ENCODE measurements at places on chromosomes 6 and 20. TPM values are rescaled to one million over a fixed set of nuclear protein-coding genes. Genes with fewer than 3 reads are reported as not detected.
A peak's percentile ranks its signal among the peaks of the same experiment; 100 is the strongest.

The KIAA1755 gene
- total RNA-seq = not detected

GRCh38 chr6:11702089-11702488 lies 76.5 kb downstream of the ADTRP start:
- DNase-seq = no peak
- no peaks in the 10 kb centered on the region for H3K36me3 ChIP-seq
- no peaks in the 10 kb centered on the region for H3K27me3 ChIP-seq
- no peak overlapping the region for H3K4me3 ChIP-seq
- H3K4me1 ChIP-seq = peaks cover 13% of the 10 kb centered on the region

DNA sequence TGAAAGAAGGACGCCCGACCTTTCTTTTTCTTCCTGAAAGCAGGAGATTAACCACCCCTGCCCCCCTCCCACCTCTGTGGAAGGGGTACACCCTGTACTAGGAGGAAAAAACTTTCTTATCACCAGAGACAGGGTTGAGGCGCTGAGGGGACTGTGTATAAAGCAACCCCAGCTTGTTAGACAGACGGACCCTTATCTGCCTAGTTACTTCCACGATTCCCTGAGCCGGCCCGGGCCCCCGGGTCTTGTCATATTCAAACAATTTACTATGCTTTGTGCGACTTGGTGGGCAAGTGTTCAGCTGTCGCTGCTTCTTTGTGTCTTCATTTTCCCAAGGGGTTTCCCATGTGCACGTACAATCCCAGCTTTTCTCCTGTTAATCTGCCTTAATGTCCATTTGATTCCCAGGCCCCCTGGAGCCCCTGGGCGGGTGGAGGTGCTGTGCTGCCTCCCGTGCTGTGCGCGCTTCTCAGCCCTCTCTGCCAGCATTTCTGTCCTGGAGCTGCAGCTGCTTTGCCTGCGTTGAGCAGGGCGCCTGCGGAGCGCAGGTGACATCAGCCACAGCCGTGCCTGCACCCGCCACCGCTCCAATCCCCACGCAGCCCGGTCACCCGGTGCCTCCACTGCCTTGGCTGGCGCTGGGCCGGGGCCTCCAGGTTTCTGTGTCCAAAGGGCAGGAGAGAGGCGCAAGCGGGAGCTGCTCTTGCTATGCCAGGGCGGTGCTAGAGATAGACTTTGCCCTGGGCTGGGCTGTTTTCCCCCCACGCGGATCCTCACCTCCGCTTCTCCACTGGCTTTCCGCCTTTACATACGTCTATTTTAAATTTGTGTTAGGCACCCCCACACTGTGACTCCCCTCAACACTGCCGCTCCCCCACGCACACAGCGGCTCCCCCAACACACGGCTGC lies 96.2 kb downstream of the TTLL2 start:
- peaks cover 13% of the 10 kb centered on the region for H3K27me3 ChIP-seq
- DNase-seq = no peak
- no peaks in the 10 kb centered on the region for H3K4me1 ChIP-seq
- H3K4me3 ChIP-seq = no peak overlapping the region
- no peak overlapping the region for H3K27ac ChIP-seq

The OOEP gene
- not detected for total RNA-seq

The LY6G6F gene
- not detected for total RNA-seq

GRCh38 chr6:28814032-28814976 lies 109.5 kb downstream of the TRIM27 start:
- H3K27ac ChIP-seq = peak overlapping the region; percentile 71
- H3K4me1 ChIP-seq = peaks cover 6% of the 10 kb centered on the region
- H3K4me3 ChIP-seq = peak overlapping the region; percentile 56
- peaks cover 16% of the 10 kb centered on the region for H3K36me3 ChIP-seq

GRCh38 chr20:16437387-16437996 lies 135.8 kb downstream of the KIF16B start:
- H3K27ac ChIP-seq = no peak overlapping the region
- no peak for DNase-seq
- H3K27me3 ChIP-seq = no peaks in the 10 kb centered on the region
- H3K4me3 ChIP-seq = peak overlapping the region; percentile 50
- peaks cover 40% of the 10 kb centered on the region for H3K36me3 ChIP-seq

The CD93 gene
- total RNA-seq = 0.11 TPM

The METTL24 gene
- total RNA-seq = 1.2 TPM

DNA sequence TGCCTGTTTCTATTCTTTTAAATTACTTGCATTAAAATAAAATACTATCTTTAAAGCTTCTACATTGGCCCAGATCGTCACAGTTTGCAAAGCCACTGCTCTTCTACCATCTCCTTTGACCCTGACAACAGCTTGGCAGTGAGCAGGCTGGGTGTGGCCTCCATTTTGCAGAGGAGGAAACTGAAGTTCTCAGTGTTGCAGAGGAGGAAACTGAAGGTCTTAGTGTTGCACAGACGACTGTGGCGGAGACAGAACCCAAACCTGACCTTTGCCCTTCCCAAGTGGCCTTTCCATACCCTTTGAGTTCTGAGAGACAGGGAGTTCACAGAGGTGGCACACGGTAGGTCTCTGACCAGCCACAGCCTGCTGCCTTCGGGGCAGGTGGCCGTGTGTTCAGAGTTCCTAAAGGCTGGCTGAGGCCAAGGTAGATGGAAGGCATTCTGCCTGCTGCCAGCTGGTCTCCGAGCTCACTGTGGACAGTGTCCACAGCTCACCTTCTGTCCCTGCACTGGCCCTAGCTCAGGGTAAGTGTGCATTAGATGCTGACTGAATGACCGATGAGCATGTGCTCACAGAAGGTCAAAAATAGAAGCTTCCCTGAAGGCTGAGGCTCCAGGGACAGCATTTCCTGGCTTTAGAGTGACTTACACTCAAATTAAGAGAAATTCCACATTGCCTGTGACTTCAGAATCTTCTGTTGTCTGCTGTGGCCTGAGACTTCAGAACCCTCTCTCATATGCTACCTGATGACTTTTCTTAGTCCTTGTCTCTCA lies 113.5 kb upstream of the SLC24A3 start:
- H3K4me3 ChIP-seq = no peak overlapping the region
- H3K27me3 ChIP-seq = no peaks in the 10 kb centered on the region
- no peak for DNase-seq
- H3K4me1 ChIP-seq = peaks cover 3% of the 10 kb centered on the region
- no peak overlapping the region for H3K27ac ChIP-seq

The KCNQ5 gene
- total RNA-seq = 9.4 TPM

GRCh38 chr6:2625581-2625980 lies 125.1 kb downstream of the MYLK4 start:
- no peak overlapping the region for H3K4me3 ChIP-seq
- no peak for DNase-seq
- no peaks in the 10 kb centered on the region for H3K4me1 ChIP-seq
- H3K27me3 ChIP-seq = no peaks in the 10 kb centered on the region
- H3K27ac ChIP-seq = no peak overlapping the region
- no peaks in the 10 kb centered on the region for H3K36me3 ChIP-seq

The SH3BGRL2 gene
- total RNA-seq = 23.4 TPM

The BPIFB1 gene
- total RNA-seq = not detected

DNA sequence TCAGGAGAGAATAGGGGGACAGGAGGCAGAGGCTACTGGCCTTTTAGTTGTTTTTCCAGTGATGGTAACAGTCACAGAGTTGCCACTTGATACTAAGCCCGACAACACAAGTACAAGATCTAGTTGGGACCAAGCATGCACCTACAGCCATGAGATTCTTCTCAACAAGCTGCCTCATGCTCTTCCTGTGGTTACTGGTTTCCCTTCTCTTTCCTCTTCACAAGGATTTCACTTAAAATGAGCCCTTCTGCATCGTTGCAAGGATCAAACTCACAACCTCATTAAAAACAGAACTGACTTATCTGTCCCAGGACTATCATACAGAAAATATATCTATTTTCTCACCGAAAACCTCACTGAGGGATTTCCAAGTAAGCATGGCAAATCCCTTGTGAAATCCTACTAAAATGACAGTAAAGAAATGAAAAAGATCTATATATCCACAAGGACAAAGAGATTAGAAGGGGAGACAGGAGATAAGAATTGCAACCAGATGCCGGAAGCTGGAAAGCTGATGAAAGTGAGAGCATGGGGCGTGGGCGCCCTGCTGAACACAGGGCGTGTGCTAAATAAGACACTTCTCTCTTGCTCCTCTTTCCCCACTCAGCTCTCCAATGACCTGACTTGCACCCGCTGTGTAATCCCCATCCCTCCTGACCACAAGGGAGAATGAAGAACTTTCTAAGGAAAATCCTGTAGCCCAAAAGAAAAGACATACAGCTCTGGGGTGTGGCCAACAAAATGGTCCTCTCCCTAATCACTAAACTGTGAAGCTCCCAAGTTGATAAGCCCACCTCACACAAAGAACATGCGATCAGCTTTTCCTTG lies 13.4 kb downstream of the MTFR2 start:
- no peak overlapping the region for H3K27ac ChIP-seq
- no peaks in the 10 kb centered on the region for H3K27me3 ChIP-seq
- peaks cover 14% of the 10 kb centered on the region for H3K4me1 ChIP-seq

- H3K27me3 ChIP-seq = peaks cover 29% of the 10 kb centered on the region
- DNase-seq = peak; percentile 19
- H3K36me3 ChIP-seq = no peaks in the 10 kb centered on the region
- peak overlapping the region; percentile 80 for H3K27ac ChIP-seq
- H3K4me3 ChIP-seq = peak overlapping the region; percentile 75
Observed at GRCh38 chr20:52494244-52494643, 302.7 kb upstream of the ZFP64 start.

- no peak for DNase-seq
- H3K36me3 ChIP-seq = no peaks in the 10 kb centered on the region
- H3K4me1 ChIP-seq = no peaks in the 10 kb centered on the region
- H3K27me3 ChIP-seq = no peaks in the 10 kb centered on the region
- no peak overlapping the region for H3K27ac ChIP-seq
Observed at GRCh38 chr20:60219231-60219630, 261.0 kb downstream of the CDH26 start.

The CST5 gene
- total RNA-seq = not detected

DNA sequence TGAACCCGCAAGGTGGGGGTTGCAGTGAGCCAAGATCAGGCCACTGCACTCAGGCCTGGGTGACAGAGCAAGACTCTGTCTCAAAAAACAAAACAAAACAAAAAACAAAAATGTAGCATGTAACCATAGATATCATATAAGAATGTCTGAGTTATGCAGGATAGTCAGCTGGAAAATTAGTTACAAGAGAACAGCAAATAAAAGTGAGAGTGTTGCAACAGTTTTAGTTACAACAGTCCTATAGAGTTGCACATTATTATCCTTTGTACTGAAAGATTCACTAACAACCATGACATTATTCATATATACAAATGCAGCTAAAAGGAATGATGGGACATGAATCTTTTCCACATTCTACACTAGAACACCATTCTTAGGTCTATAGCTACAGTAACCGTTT lies 16.4 kb downstream of the RNF24 start:
- no peak overlapping the region for H3K27ac ChIP-seq
- peaks cover 16% of the 10 kb centered on the region for H3K4me1 ChIP-seq
- no peaks in the 10 kb centered on the region for H3K27me3 ChIP-seq
- peaks cover 12% of the 10 kb centered on the region for H3K36me3 ChIP-seq
- no peak overlapping the region for H3K4me3 ChIP-seq

- no peak overlapping the region for H3K4me3 ChIP-seq
- H3K27ac ChIP-seq = no peak overlapping the region
Observed at GRCh38 chr6:21997119-21998037, 299.5 kb downstream of the PRL start.

DNA sequence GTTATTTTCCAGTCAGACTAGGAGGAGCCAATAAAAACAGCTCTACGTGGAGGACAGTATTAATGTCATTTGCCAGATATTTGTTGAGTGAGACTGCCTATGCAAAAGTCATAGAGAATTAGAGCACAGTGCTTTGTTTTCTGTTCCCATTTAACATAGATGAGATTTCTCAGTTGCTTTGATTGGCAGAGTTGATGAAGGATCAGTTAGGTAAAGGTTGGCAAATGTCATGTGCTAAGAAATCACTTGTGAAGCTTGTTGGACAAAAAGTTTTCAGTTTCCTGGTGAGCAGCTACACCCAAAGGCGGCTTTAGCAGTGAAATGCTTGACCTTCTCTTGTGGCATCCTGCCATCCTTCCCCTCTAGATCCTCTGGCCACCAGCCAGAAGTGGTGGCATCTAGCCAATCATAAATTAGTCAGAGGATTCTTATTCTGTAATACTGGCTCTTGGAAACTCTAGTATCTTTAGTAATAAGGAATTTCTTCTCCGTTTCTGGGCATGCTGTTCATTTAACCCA lies 37.0 kb downstream of the BCKDHB start:
- no peaks in the 10 kb centered on the region for H3K27me3 ChIP-seq
- peaks cover 19% of the 10 kb centered on the region for H3K36me3 ChIP-seq
- DNase-seq = no peak
- no peaks in the 10 kb centered on the region for H3K4me1 ChIP-seq

DNA sequence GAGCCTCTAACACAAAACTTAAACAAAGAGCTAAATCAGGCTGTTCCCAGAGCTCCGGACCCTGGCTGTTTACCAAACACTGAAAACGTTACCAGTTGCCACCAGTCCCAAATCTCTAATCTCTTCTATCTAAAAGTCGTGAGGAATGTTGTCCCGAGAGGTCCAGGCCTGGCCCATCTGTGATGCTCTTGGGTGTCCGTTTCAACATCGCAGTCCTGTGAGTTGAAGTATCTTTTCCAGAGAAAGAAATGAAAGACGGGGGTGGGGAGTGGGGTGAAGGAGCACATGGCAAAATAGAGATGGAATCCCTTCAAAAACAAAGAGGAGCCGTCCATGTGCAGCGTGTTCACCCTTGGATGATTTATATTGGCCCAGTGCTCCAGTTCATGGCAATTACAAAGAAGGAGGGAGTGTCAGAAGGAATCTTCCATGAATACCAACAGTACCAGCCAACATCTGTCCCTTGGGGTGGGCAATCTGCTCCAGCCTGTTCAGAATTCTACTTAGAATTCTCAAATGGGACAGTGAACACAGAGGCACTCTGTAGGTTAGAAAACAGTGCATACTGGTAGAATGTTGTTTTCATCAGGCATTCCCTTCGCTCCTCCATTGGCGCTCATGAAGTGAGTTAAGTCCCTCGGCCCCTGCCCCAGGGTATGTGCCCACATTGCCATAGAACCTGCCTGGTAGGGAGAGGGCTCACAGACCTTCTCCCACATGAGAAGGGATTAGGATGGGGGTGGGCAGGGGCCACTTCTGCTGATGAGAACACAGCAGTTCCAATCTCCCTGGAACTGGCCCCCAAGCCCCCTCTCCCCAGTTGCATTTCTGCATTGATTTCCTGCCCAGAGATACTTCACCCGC lies 112.1 kb downstream of the LY86 start:
- no peaks in the 10 kb centered on the region for H3K27me3 ChIP-seq
- DNase-seq = no peak
- H3K36me3 ChIP-seq = peaks cover 4% of the 10 kb centered on the region
- no peak overlapping the region for H3K4me3 ChIP-seq
- no peak overlapping the region for H3K27ac ChIP-seq
- peaks cover 9% of the 10 kb centered on the region for H3K4me1 ChIP-seq

Measured in naive thymus-derived CD8-positive, alpha-beta T cell (primary cell).